ENCODE measurements at places on chromosomes 11 and 22.

DNA sequence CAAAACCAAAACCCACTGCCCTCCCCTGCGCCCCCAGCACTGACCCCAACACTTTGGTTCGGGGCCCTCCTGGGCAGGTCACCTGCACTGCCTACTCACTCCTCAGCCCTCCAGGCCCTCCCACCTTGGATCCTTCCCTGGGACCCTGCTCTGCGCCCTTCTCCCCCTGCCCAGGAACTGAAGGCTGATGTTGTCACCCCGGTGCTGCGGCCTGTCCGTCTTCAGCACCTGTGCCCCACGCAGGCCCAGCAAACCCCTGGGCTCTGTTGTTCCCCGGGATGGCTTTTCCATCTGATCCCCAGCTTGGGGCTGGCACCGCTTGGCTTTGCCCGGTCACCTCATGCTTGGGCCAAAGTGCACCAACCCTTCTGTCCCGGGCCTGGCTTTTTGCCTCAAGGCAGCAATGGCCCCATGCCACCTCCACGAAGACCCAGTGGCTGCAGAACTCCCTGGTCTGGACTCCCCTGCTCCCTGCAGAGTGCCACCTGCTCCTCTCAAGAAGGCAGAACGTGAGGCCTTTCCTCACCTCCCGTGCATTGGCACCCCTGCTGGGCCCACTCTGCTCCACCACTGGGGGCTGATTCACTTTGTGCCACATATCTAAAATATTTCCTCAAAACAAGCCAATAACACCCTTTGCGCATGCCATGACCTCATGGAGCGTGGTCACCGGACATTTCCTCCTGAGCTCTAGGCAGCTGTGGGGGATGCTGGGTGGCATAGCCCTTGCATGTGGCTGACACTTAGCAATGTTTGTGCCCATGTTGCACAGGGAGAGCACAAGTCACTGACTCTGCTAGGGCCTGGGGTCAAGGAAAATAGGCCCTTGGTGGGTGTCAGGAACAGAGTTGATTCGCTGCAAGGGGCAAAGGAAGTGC, 8.8 kb downstream of the PPM1F start:
- no peak for DNase-seq

GRCh38 chr11:61071208-61071681, 31.0 kb upstream of the CD5 start:
- peak; percentile 50 for DNase-seq

GRCh38 chr11:61124574-61125309, 22.5 kb downstream of the CD5 start:
- DNase-seq, result no peak

- DNase-seq, result no peak
Measured at GRCh38 chr11:33016654-33017053, 976 bp downstream of the DEPDC7 start.

- peak; percentile 34 for DNase-seq
Measured at GRCh38 chr11:44596525-44597276, 31.2 kb downstream of the CD82 start.

DNA sequence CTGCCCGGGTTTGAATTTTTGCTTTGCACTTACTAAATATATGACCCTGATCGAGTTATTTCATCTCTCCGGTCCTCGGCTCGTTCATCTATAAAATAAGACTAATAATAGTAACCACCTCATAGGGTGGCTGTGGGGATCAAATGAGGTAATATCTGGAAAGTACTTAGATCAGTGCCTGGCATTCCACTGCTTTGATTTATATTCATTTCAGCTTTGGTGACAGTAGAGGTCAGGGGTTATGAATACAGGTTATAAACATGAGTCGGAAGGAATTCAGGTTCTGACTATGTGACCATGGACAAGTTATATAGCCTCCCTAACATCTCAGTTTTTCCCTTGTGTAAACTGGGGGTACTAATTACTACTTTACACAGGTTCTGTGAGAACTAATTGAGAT, 2.9 kb upstream of the TEAD1 start:
- no peak for DNase-seq

- DNase-seq, result no peak
Measured at GRCh38 chr22:19823902-19824211, 30.8 kb downstream of the GNB1L start.

DNA sequence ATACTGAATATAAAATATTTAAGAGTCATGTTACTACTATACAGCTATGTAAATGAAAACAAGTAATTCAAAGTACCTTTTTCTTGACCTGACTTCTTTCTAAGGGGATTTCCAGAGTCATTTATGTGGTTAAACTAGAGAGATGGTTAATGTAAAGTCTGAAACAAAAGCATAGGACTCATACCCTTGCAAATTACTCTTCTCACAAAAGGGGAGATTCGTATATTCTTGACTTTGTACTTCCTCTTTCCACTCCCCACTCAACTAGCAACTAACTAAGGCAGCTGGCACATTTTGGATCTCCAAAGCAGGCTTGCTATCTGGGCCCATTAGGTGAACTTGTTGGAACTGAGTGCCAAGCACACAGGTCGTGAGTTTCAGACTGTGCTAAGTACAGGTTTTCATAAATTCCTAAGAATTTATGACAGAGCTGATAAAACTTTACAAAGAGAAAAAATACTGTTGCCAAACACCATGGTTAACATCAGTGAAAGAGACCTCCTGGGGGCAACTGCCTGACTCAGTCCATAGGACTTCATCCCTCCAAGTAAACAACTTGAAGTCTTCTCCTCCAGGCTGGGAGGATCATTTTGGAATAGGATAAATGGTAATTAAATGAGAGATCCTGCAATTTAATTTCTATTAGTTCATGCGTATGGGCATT, 77.0 kb upstream of the DDI1 start:
- DNase-seq, result no peak

GRCh38 chr11:70543611-70544010, 145.3 kb downstream of the CTTN start:
- no peak for DNase-seq

DNA sequence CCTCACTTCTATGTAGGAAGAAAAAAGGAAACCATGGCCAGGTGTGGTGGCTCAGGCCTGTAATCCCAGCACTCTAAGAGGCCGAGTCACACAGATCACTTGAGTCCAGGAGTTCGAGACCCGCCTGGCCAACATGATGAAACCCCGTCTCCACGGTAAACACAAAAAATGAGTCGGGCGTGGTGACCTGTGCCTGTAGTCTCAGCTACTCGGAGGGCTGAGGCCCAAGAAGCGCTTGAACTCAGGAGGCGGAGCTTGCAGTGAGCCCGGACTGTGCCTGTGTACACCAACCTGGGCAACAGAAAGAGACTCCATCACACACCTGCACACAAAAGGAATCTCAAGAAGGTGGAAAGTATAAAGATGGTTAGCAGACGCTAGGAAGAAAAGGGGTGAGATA, 17.7 kb downstream of the DEFB131B start:
- no peak for DNase-seq

Measured in activated T-helper 1 cell treated with Interleukin-2 at 50 U/mL for 16 hours (primary cell).